IMR-90 (cell line): ENCODE measurements at places on chromosomes 16 and 17. TPM values are rescaled to one million over a fixed set of nuclear protein-coding genes. Genes with fewer than 3 reads are reported as not detected.

DNA sequence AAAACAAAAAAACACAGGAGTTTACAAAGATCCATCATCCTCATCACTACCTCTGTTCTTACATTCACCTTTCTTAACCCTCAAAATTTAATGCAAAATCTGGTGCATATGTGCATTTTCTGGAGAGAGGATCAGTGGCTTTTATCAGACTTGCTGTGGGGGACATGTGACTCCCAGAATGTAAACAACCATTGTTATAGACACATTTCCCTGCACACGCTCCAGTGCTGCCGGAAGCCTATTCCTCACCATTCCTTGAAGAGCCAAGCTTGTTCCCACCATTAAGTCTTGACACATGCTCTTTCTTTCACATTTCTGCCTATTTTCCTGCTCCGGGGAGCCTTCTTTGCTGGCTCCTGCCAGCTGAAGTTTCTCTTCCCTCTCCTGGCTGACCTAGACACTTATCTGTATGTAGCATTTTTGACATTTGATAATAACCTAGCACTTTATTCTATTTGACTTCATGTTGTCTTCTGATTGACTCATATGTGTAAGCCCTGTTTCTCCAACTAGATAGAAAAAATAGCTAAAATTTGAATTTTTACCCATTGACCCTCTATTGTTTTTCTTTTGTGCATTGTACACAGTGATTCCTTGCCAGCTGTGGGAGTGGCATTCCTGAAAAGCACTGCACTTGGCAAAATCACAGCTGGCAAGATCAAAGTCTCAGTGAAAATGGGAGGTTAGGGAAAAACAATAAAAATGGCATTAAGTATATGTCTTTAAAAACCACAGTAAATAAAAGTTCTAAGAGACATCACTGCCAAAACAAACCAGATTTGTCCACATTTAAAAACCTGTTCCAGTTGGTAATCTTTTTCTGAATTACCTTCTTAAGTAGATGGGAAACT, 76.8 kb upstream of the CIBAR2 start:
- H3K36me3 ChIP-seq: peaks cover 13% of the 10 kb centered on the region
- DNase-seq: no peak
- H3K4me3 ChIP-seq: no peak overlapping the region
- H3K4me1 ChIP-seq: peaks cover 21% of the 10 kb centered on the region
- H3K27ac ChIP-seq: no peak overlapping the region

- no peaks in the 10 kb centered on the region for H3K4me1 ChIP-seq
- H3K27ac ChIP-seq: no peak overlapping the region
- no peaks in the 10 kb centered on the region for H3K36me3 ChIP-seq
- H3K4me3 ChIP-seq: no peak overlapping the region
Observed at GRCh38 chr16:59697761-59698160, 963.6 kb upstream of the GOT2 start.

GRCh38 chr16:88130681-88131080, 179.4 kb downstream of the BANP start:
- H3K27me3 ChIP-seq: peaks cover 4% of the 10 kb centered on the region
- DNase-seq: no peak
- H3K36me3 ChIP-seq: no peaks in the 10 kb centered on the region
- no peak overlapping the region for H3K27ac ChIP-seq
- H3K4me3 ChIP-seq: no peak overlapping the region
- peaks cover 4% of the 10 kb centered on the region for H3K4me1 ChIP-seq

- H3K36me3 ChIP-seq: no peaks in the 10 kb centered on the region
- H3K27me3 ChIP-seq: no peaks in the 10 kb centered on the region
- H3K4me3 ChIP-seq: no peak overlapping the region
- H3K4me1 ChIP-seq: no peaks in the 10 kb centered on the region
Observed at GRCh38 chr17:73770115-73770848, 126.0 kb upstream of the SDK2 start.

SCGB1C2 gene
- polyA plus RNA-seq: not detected in 2 replicates

DNA sequence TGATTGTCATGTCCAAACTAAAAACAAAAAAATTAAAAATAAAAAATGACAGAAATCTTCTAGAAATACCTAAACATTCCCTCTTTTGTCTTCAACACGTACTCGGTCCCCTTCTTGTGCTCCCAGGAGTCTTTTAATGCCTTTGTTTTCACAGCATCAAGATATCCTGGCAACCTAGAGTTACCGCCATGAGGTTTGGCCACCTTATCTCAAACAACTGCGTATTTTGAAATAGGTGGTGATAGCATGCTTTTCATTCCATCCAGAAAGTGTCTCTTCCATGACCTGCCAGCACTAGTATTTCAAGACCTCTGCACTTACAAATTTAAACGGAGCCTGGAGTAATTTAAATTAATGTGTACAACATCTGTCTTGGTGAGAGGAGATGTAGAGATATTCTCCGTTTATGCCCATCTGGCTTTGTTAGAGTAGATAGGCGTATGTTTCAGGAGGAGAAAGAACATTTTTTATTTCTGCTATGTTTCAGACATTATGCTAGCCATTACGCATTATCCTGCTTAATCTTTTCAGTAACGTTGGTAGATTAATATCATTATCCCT, 42.0 kb downstream of the RBFOX1 start:
- no peak overlapping the region for H3K27ac ChIP-seq
- no peaks in the 10 kb centered on the region for H3K27me3 ChIP-seq
- no peak overlapping the region for H3K4me3 ChIP-seq
- DNase-seq: no peak
- H3K36me3 ChIP-seq: no peaks in the 10 kb centered on the region

DNA sequence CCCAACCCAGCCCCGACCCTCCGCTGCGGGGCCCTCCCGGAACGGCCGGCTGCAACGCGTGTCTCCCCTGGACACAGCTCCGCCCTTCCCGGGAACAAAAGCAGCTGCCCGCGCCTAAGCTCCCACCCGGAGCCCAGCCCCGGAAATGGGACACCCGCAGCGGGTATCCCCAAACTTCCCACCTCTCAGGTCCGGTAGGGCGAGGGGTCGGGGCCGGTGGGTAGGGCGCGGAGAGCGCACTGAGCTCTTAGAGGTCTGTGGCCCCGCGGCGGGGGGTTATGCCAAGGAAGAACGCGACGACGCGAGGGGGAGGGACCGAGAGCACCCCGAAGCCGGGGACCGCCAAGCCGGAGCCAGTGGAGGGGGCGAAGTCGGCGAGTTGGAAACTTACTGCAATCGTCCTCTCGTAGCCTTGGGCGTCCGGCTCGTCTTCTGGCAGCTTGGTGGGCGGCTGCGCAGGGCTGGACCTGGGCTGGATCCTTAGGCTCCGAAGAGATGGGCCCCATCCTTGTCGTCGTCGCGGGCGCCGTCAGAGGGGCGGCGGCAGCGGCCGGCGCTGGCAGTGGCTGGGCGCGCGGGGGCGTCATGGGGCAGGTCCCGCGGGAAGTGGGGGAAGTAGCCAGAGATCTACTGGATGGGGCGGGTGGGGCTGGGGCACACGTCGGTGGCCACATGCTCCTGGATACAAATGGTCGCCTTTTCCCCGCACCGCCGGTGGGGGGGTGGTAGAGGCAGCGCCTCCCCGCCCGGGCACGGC, 6.9 kb downstream of the USP6 start:
- no peaks in the 10 kb centered on the region for H3K36me3 ChIP-seq
- DNase-seq: no peak
- H3K27me3 ChIP-seq: peaks cover 39% of the 10 kb centered on the region
- H3K4me3 ChIP-seq: peak overlapping the region; percentile 63
- no peak overlapping the region for H3K27ac ChIP-seq

DNA sequence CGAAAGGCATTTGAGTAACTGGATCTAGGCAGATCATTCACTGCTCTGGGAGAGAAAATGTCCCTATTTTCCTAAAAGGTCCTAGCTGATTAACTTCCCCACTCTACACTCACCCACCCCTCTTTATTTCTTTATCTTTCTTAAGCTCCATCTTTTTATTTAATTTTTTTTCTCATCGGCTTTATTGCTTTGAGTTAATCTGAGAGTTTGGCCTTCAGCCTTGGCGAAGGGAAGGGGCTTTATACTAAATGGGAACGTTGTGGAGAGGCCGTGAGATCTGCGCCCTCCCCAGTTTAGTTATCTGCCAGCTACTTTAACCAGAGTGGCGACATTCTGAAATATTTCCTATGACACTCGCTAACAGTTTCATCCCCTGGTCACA, 882 bp upstream of the TOX3 start:
- H3K27me3 ChIP-seq: peaks cover 22% of the 10 kb centered on the region
- no peaks in the 10 kb centered on the region for H3K36me3 ChIP-seq
- H3K27ac ChIP-seq: no peak overlapping the region
- H3K4me1 ChIP-seq: no peaks in the 10 kb centered on the region

C17orf67 gene
- 1.1 TPM in 2 replicates for polyA plus RNA-seq

RNF222 gene
- not detected in 2 replicates for polyA plus RNA-seq

- peaks cover 24% of the 10 kb centered on the region for H3K4me1 ChIP-seq
- no peak overlapping the region for H3K4me3 ChIP-seq
Observed at GRCh38 chr17:62702746-62703260, 75.3 kb downstream of the MRC2 start.

CCL17 gene
- not detected in 2 replicates for polyA plus RNA-seq

ITGA3 gene
- polyA plus RNA-seq: 202 and 213 TPM in 2 replicates

- no peak overlapping the region for H3K27ac ChIP-seq
- H3K27me3 ChIP-seq: no peaks in the 10 kb centered on the region
- H3K4me1 ChIP-seq: peaks cover 15% of the 10 kb centered on the region
Observed at GRCh38 chr17:45234641-45235415, 13.1 kb downstream of the FMNL1 start.

RAMP2 gene
- 1.6 and 2.5 TPM in 2 replicates for polyA plus RNA-seq

YPEL3 gene
- polyA plus RNA-seq: 25.6 and 33.3 TPM in 2 replicates

GRCh38 chr17:18261146-18261515, 669 bp downstream of the MIEF2 start:
- H3K4me1 ChIP-seq: peaks cover 18% of the 10 kb centered on the region
- peaks cover 32% of the 10 kb centered on the region for H3K36me3 ChIP-seq
- H3K27ac ChIP-seq: peak overlapping the region; percentile 71
- peak; percentile 44 for DNase-seq
- H3K4me3 ChIP-seq: peak overlapping the region; percentile 75

PRCD gene
- 0.32 TPM in 2 replicates for polyA plus RNA-seq

- H3K27ac ChIP-seq: no peak overlapping the region
- peaks cover 6% of the 10 kb centered on the region for H3K4me1 ChIP-seq
- H3K27me3 ChIP-seq: no peaks in the 10 kb centered on the region
- no peaks in the 10 kb centered on the region; the same call in 1 of the 2 replicates for H3K36me3 ChIP-seq
- no peak overlapping the region for H3K4me3 ChIP-seq
Observed at GRCh38 chr17:38357486-38358123, 6.0 kb downstream of the SOCS7 start.

GRCh38 chr16:80665356-80665755, 124.6 kb downstream of the DYNLRB2 start:
- no peak overlapping the region for H3K4me3 ChIP-seq
- no peaks in the 10 kb centered on the region for H3K36me3 ChIP-seq
- H3K27me3 ChIP-seq: no peaks in the 10 kb centered on the region
- H3K27ac ChIP-seq: no peak overlapping the region
- H3K4me1 ChIP-seq: no peaks in the 10 kb centered on the region
